ENCODE measurements at places on chromosomes 7 and 10.

DNA sequence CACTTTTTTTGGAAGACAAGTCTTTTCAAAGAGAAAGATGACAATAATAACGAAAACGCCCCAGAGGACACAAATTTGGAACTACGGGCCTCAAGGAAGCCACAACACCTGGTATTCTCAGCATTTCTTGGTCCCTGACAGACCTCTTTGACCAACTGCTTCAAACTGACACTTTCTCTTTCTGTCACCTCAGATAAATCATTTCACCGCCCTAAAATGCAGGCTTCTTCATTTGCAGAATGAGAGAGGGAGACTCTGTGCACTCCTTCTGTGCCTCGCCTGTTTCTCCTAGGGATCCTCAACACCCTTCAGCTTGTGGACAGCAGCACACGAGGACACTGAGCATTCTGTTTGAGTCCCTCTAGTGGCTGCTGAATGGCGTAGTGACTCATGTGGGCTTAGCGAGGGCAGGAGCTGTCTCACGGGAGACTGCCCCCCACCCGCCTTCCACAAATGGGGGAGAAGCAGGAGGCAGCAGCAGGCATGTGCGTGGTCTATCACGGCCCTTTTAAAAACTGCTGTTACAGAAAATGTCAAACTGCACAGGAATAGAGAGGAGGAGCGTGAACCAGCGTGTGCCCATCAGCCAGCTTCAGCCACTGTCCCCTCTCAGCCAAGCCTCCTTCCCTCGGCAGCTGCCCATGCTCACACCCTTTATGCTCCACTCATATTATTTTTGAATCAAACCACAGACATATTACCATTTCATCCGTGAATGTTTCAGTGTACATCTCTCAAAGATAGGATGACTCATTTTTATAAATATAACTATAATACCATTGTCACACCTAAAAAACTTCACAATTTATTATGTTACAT, 41.4 kb downstream of the GSDME start:
- DNase-seq, result no peak

GRCh38 chr7:91556239-91556638, 292.0 kb downstream of the FZD1 start:
- DNase-seq, result no peak

DNA sequence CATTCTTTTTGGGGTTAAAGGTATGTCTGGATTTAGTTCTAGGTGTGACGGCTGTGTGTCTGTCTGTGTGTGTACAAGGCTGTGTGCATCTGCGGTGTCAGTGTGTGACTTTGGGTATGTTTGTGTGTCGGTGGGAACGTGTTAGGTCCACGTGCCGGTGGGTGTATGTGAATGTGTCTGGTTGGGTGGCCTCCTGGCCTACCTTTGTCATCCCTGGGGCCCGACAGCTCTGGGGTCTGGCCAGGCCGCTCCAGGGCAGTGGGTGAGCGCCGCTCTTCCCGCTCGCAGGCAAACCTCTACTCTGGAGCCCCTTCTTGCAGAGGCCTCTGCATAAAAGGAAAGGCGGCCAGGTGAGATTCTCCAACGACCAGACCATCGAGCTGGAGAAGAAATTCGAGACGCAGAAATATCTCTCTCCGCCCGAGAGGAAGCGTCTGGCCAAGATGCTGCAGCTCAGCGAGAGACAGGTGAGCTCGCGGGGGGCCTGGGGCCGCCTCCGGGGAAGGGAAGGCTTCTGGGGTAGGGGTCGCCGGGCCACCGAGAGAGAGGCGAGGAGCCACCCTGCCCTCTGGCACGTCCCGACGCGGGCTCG, 2.4 kb downstream of the HHEX start:
- no peak for DNase-seq

DNA sequence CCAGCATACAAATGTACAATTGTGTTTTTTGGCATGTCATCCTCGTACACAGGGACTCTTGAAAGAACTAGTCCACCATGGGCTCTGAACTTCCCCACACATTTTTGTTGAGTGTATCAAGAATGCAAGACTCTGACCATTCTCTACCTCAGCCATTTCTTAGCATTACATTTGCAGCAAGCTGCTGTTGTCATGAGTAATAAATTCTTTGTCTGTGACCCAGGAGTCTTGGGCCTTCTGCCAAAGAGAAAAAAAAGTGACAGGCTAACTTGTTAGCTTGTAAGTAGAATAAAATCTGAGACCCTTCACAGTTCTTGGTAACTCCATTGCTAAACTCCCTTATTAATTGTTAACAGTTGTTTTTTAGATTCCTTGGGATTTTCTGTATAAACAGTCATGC, 542.3 kb upstream of the MBL2 start:
- DNase-seq, result no peak

DNA sequence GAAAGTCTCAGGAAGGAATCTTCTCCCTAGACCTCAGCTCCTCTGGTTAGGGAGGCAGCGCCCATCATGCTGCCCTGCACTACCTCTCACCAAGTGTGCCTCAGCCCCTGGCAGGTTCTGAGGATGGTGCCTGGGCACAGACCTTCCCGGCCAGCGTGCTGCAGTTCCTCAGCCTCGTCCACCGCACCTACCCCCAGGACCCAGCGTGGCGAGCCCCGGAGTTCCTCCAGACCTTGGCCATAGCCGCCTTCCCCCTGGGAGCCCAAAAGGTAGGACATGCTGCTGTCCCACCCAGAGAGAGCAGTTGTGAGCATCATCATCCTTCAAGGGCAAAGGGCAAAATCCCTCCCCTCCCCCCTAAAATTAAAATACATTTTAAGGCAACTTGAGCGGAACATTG, 122.5 kb downstream of the LRRC18 start:
- DNase-seq, result no peak

- DNase-seq, result no peak
These were observed 591.6 kb downstream of the REEP3 start for GRCh38 chr10:64112701-64113355.

- DNase-seq, result no peak
These were observed 773.2 kb upstream of the LRRN3 start for GRCh38 chr7:110317541-110318265.

- DNase-seq, result peak; percentile 15
These were observed 3.0 kb upstream of the BTBD16 start for GRCh38 chr10:122267849-122268737.

GRCh38 chr7:77570330-77571011, 33.4 kb downstream of the PTPN12 start:
- no peak for DNase-seq

GRCh38 chr7:149883452-149883861, 9.7 kb downstream of the ATP6V0E2 start:
- no peak for DNase-seq

DNA sequence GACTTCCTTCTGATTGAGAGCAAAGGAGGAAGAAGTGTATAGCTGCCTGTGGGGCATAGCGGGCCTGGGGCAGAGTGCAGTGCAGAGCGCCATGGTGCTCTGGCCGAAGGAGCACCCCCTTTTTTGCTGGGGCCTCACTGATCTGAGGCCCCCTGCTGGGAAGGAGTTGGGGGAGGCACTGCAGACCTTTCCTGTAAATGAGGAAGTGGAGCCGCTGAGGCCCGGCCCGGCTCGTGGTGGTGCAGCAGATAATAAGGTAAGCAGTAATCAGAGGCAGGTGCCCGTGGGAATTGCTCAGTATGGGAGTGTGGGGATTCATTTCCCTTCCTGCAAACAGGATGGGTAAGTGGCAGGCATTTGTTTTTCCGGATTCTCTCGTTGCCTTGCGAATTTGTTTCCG, 373.7 kb upstream of the MKI67 start:
- no peak for DNase-seq

GRCh38 chr10:48214716-48215485, 59.6 kb downstream of the FRMPD2 start:
- DNase-seq, result no peak

- DNase-seq, result no peak
These were observed 936 bp upstream of the REPIN1 start for GRCh38 chr7:150367677-150368095.

- DNase-seq, result no peak
These were observed 87.3 kb upstream of the CSTF2T start for GRCh38 chr10:51786684-51787035.

DNA sequence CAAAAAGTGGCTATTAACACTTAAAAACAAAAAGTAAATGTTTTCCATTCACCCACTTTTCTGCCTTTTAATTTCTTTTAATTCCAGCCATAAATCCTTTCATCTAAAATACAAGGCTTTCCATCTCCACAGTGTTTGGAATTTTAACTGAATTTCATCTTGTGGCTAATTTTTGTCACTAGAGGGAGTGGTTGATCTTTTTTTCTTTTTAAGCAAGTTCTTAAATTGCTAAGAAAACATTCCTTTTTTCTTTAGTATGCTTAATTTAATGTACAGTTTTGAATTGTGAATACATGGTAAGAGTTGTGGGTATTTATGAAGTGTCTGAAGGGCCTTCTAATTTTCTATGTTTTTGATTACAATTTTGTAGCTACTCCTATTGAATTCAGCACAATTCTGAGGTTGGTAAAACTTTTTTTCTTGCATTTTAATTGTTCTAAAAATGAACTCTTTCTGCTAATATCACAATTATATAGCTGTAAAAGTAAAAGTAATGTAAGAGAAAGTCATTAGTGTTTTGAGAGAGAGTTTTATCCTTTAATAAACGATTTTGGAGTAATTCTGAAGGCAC, 54.9 kb upstream of the ANK3 start:
- no peak for DNase-seq

DNA sequence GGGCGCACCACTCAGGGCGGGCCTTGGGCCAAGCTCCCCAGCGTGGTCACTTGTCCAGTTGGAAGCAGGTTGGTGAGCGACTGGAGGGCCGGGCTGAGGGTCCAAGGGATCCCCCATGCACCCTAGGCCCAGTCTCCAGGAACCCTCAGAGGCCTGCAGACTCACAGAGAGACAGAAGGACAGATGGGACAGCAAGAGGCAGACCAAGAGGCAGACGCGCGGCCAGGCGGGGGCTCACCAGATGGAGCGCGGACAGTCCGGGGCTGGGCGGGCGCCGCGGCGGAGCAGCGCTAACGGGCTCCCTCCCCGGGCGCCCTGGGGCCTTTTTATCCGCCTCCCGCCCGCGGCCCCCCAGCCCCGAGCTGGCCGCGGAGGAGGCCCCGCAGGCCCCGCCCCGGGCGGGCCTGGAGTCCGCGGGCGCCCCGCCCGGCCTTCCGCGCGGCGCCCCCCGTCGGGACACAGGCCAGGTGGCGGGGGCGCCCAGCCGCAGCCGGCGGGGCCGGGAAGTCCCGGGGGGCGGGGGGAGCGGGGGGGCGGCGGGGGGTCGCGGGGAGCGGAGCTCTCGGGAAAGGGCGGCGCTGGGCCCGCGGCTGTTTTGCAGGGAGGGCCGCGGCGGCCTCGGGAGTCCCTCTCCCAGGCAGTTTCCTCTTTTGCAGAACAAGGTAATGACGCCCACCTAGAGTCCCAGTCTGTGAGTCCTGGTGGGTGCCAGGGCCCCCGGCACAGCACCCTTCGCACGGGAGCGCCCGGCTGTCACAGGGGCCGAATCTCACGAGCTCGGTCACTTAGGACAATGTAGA, at the start of gene LOXL4:
TSS of gene LOXL4 (minus strand) at position 301 of the 800 bp plus-strand sequence. CDS start 5,175 bp downstream, outside the sequence.
- DNase-seq, result no peak

DNA sequence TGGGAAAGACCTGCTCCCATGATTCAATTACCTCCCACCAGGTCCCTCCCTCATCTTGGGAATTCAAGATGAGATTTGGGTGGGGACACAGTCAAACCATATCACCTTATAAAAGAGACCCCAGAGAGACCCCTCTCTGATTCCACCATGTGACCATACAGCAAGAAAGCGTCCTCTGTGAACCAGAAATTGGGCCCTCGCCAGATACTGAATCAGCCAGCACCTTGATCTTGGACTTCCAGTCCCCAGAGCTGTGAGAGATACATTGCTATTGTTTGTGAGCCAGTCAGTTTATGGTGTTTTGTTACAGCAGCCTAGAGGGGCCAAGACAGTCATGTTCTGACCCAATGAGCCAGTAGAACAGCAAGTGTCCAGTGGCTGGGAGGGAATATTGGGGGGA, 232.6 kb downstream of the PAXIP1 start:
- DNase-seq, result no peak

GRCh38 chr10:94002156-94002555, 8.4 kb downstream of the PLCE1 start:
- no peak for DNase-seq

- no peak for DNase-seq
These were observed 661.1 kb downstream of the PCDH15 start for GRCh38 chr10:54139819-54140428.

GRCh38 chr7:73435471-73436009, 2.0 kb downstream of the FZD9 start:
- no peak for DNase-seq

- no peak for DNase-seq
These were observed 470.8 kb upstream of the KCND2 start for GRCh38 chr7:119802147-119802546.

Measured in stimulated activated CD8-positive, alpha-beta memory T cell treated with anti-CD3 and anti-CD28 coated beads, Interleukin-4, amount 100 ng/mL, for 1 hour (primary cell).